SK-MEL-5 (cell line): ENCODE measurements at places on chromosomes 1 and 21.

DNA sequence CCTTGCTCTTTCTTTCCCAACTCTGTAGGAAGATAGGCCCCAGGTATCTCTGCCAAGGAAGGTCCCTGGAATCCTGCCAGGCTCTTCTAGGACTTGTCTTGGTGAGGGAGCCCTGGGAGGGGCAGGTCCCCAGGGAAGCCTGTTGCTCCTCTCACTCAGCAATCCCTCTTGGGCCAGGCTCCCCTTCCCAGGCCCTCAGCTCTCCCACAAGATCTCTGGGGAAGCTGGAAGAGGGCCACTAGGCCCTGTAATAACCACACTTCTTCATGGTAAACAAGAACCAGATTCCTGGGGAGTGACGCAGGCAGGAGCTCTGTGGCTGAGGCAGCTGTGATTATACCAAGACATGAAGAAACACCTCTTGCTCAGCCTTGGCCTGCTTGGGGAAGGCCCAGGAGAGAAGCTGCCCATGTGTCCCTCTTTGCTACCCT is 9.9 kb upstream of the MAPKAPK2 start:
- no peak for DNase-seq

GRCh38 chr1:92797961-92798360 is 13.1 kb upstream of the EVI5 start:
- peak; percentile 90 for DNase-seq

DNA sequence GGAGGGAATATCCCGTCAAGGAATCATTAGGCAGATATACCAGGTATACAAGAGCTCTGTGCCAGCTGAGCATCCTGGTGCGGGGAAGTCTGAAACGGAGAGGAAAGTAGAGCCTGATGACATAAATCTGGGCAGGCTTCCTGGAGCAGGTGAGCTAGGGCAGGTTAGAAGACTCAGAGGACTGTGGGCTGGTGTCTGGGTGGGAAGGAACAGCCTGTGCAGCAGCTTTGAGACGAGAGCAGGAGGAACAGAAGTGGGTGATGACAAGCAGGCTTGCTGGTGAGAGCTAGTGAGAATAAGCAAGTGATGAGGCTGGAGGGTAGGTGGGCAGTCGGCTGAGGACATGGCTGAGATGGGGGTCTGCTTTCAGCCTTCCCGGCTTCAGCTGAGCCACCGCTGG is 6.7 kb downstream of the CELSR2 start:
- DNase-seq = no peak

GRCh38 chr1:41359211-41360073 is 1.8 kb upstream of the FOXO6 start:
- no peak for DNase-seq

DNA sequence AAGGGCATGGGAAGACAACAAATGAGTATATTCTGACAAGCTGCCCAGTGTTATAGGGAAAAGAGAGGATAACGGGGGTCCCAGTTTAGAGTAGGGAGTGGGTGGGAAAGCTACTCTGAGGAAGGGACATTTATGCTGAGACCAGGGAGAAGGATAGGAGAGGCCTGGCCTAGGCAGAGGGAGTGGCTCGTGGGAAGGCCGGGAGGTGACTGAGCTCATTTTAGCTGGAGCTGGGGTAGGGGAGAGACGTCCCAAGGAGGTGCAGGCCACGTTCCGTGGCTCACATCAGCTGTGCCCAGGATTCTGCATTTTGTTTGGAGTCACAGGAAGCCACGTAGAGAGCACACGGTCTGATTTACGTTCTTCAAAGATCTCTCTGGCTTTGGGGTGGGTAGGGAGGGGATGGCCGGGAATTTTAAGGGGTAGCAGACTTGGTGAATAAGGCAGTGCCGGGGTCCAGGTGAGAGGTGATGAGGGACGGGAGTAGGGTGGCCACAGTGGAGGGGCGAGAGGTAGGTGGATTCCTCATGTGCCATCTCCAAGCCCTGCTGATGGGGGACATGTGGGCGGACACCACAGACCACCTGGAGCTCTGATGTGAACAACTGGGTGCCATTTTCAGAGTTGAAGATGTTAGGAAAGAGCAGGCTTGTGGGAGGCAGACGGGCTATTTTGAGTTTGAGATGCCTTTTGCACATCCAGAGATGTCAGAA is 4.7 kb downstream of the TINAGL1 start:
- DNase-seq = no peak

DNA sequence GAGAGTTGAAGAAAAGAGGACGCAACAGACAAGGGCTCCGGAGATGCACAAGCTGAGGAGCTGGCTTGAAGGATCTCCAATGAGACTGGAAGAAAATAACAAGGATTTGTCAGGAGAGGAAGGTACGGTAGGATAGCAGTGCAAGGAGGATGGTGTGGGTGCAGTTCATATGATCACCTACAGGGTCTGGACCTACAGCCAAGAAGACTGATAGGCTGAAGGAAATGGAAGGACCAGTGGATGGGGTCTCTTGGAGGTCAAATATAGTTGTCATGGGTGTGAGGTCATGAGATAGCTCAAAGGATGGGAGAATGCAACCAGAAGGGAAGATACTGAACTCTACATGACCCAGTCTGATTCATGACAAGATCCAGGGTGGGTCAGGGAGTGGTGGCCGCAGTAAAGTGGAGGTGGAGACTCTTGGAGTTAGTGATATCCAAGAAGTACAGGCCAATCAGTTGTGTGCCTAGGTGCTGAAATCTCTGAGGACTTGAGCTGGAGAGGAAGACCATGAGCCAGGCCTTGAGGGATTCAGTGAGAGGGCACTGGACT is 15.3 kb upstream of the KANK4 start:
- DNase-seq = no peak

- no peak for DNase-seq
Measured at GRCh38 chr1:73899311-73899710, 298.7 kb downstream of the LRRIQ3 start.

DNA sequence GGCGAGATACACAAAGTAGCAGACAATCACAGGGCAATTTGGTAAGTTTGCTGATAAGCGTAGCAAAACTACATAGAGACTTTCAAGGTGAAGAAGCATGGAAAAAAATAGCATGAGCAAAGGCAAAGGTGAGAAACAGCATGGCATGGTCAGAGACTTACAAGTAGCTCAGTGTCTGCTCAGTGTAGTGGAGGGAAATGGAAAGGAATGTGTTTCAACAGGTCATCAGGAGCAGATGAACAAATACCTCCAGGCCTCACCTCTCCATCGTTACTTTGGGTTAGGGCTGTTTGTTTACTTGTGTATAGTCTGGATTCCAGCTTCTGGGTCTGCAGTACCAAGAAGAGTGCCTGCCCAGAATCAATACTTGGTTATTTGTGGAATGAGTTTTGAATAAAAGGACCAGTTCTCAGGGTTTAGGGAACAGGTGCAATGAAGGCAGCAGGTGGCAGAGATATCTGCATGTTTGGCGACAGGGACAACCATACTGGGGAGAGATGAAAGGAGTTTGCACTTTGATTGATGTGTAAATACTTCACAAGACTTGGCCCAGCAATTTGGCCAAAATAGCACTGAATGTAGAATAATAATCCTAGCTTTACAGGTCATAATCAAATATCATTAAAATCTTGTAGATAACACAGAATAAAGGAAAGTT is 97.0 kb upstream of the FGGY start:
- no peak for DNase-seq

DNA sequence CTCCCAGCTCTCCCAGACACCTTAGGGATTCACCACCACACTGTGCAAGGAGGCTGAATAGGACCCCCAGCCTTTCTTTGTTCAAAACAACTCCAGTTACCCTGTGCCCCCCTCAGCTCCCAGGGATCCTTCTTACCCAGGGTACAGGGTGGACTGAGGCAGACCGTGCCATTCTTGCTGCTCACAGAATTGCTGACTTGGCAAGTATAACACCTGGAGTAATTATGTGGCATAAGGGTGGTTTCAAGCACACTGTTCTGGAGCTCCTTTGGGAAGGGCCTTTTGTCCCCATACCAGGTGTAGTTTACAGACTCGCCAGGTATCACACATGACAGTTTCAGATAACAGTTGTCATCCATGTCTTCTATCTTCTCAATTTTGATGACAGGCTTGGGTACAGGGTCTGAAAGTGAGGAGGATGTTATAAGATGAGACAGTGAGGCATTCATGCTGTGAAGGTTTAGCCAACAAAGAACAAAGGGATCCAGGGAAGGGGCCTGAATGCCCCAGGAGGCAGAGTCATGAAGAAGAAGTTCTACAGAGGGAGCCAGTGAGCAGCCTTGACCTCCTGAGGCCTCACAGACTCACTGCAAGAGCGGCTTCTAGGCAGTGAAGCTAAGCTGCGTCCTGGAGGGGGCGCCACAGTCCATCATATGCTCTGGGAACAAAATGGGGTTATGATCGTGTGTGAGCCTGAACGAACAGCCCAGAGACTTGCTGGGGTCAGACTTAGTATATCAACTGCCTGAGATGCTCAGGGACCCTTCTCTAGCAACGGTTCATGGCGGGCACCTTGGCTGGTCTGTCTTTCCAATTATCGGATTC is 30.3 kb downstream of the CD48 start:
- peak; percentile 96 for DNase-seq

GRCh38 chr1:169699707-169700106 is 11.7 kb downstream of the SELL start:
- no peak for DNase-seq

GRCh38 chr1:165854101-165854845 is 26.9 kb downstream of the UCK2 start:
- no peak for DNase-seq

- DNase-seq = no peak
Measured at GRCh38 chr1:77407738-77408375, 126.0 kb downstream of the AK5 start.

GRCh38 chr1:39268112-39268581 is 63.7 kb downstream of the MACF1 start:
- no peak for DNase-seq

DNA sequence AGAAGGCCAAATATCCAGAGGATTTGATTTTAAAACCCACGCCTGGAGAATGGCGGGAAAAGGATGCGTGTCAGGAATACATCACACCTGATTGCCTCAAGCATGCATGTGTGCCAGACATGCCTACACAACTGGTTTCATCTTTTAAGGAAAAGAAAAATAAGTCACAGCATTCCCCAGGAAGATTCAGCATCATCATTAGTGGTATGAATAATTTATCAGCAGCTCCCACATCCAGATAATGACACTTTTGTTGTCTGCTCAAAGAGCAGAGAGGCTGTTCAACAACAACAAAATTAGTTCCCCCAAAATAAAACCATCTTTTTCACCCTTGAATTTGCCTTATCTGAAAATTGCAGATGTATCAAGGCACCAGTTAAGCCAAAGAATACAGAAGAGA is 328.6 kb upstream of the C1orf87 start:
- DNase-seq = no peak
